Kidney glomerular epithelial cell (primary cell): ENCODE measurements at places on chromosomes 5 and 9.

- no peak for DNase-seq
Observed at GRCh38 chr5:53480416-53481158, at the start of gene FST. TSS of gene FST (plus strand) at chr5:53480629. CDS start at chr5:53480792, 163 bp downstream.

- DNase-seq: peak; percentile 84
Observed at GRCh38 chr5:142280066-142281007, 44.5 kb downstream of the SPRY4 start.

DNA sequence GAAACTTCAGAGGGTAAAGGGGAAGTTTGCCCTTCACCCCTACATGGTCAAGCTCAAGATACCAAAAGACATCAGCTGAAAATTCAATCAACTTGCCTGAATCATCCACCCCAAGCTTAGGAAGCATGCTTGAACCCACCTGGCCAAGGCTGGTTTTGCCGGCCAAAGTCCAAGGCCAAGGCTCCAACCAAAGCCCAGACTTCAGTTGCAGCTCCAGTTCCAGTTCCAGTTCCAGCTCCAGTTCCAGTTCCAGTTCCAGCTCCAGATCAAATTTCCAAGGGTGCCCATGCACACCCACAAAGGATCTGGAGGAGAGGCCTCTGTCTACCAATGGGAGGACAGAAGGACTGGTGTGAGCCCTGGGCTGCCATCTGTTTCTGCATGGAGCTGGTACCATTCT lies 4.6 kb upstream of the SERINC5 start:
- DNase-seq: no peak

GRCh38 chr5:147893820-147894219 lies 12.5 kb downstream of the C5orf46 start:
- no peak for DNase-seq

GRCh38 chr5:103458497-103459040 lies 104.0 kb downstream of the NUDT12 start:
- DNase-seq: no peak

GRCh38 chr5:176406436-176407052 lies 9.8 kb downstream of the CLTB start:
- DNase-seq: no peak

DNA sequence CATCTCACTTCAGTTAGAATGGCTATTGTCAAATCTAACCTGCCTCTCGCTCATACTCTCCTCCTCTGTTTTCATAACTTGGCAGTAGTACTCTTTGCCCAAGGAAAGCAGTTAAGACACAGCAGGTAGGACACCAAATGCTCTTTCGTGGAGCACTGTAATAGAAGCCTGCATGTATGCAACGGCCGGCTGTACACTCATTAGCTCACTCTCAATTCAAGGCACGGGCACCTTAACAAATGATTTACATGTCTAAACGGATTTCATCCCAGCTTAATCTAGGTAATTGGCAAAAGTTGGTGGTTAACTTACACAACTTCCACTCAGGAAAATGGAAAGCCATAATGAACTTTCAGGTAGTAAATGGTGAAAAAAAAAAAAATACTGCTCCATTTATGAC lies 14.9 kb downstream of the DEPDC1B start:
- no peak for DNase-seq

DNA sequence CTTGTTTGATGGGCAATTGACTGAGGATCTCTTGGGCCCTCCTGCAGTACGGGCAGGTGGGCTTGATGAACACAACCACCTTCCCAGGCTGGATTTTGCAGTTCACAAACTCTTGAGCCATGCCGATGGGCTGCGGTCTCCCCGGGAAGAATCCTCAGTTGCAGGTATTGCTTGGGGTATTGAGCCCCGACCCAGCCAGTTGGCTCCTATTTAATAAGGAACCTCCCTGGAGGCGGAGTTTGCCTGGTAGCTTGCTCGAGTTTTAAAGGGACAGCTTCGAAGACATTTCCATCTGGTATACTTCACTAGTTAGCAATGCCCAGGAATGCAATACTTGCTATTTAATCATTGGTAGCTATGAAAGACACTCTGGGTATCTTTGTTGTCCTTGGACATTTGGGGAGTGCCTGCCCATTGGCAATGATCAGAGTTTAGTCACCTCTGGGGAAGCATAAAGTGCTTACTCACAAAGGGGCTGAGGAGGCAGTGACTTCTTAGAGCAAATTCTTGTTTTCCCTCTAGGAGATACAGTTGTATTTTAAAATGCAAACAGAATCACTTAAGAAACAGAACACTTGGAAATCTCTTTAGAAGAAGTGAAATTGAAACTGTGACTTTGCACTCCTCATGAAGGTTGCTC lies at the start of gene GLRX:
TSS of gene GLRX (minus strand) at position 185 of the 640 bp plus-strand sequence. CDS start at position 121, 64 bp downstream.
- peak; percentile 91 for DNase-seq

GRCh38 chr5:125181955-125182354 lies 435.5 kb upstream of the ZNF608 start:
- peak; percentile 16 for DNase-seq

- no peak for DNase-seq
Observed at GRCh38 chr5:25091921-25092320, 447.1 kb upstream of the CDH10 start.

DNA sequence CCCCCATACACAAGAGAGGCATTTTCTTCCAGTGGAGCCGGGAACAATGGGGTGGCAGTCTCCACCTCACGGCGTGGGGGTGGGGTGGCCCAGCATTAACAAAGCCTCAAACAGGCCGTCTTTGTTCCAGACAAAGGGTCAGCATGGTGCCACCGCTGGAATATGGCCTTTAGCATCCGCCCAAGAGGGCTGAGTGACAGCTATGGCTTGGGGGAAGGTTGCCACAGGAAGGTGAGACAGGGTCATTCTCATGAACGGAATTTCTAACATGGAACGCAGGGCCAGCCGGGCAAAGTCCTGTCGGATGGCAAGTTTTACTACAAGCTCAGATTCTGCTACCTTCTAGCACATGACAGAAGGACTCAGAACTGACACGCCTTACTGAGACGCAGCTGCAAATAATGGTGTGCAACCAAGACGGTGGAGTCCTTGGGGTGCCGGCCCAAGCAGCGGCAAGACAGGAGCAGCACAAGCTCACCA lies 64.0 kb downstream of the OTULIN start:
- DNase-seq: no peak

DNA sequence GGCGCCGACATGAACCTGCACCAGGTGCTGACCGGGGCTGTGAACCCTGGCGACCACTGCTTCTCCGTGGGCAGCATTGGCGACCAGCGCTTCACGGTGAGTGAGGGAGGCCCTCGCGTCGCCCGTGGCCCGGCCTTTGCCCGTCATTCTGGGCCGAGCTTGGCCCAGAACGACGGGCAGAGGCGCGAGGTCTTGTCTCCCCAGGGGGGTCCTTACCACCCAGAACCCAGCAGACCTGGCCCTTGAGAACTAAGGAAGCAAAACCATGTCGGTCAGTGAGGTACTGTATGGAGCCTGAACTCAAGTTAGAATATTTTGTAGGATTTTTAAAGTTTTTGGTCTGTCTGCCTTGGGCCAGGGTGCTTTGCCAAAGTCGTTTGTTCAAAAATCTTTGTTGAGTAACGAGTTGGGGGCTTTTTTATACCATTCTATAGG lies 691 bp downstream of the DMXL1 start:
- DNase-seq: no peak

- DNase-seq: no peak
Observed at GRCh38 chr9:95715868-95716435, 159.5 kb upstream of the ERCC6L2 start.

- DNase-seq: no peak
Observed at GRCh38 chr9:106478312-106478711, 384.7 kb upstream of the ZNF462 start.

DNA sequence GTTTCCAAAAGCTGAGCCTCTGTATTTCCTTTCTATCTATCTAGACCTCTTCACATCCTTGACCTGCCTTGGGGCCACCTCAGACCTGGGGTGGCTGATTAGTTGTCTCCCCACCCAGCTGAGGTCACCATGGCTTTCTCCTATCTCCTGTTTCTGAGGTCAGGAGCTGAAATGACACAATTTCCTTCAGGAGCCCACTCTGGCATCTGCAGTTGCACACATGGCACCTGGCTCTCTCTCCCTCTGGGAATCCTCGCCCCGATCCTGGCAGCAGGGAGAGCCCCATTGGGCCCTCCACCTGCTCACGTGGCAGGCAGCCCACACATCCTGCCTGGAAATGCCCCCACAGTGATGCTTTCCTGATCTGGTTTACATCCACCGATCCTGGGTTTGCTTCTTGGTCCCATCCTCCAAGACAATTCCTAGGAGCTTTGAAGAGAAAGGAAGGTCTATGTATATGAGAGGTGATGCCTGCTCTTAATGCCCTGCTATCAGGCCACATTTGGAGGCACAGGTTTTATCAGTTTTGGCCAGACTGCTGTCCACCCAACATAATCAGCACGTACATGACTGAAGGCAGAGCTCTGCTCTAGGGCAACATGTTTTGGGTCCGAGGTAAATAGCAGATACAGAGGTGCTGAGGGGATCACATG lies 53.7 kb downstream of the MARCHF3 start:
- DNase-seq: no peak

GRCh38 chr9:69943148-69943806 lies 100.4 kb upstream of the MAMDC2 start:
- DNase-seq: no peak

DNA sequence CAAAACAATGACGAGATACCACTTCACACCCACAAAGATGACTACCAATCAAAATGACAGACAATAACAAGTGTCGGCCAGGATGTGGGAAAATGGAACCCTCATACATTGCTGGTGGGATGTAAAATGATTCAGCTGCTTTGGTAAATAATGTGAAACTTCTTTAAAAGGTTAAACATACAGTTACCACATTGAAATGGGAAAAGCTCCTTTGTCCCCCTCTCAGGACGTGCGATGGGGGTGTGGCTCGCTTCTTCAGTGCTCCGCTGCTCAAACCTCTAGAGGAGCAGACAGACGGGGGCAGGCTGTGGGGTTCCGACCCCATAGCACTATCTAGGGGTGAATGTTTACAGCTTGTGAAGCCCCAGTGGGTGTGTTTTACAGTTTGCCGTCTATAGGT lies 8.0 kb upstream of the PLPP6 start:
- DNase-seq: no peak

DNA sequence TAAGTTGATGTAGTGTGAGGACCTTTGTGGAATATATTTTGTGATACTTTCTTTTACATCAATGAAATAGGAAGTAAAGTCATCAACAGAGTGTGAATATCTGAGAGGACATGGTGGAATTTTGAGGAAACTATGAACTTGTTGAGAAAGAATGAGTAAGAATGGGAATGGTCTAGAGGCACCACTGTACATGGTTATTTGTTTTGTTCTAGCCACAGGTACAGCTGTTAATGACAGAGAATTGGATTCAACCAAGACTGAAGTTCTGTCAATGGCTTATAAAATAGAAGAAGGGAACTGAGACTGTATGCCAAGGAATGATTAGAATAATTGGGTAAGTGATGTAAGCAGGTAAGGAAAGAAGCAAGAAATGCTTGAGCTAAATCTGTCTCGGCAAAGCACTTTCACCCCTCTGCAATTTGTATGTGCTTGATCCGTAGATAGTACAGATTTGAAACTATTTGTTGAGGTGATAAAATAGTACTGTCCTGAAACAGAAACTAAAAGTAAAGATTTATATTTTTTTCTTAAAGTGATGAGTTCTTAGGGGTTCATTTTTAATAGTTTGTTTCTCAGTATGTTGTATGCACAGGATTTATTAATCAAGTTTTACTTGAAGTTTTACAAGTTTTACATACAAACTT lies 468.8 kb upstream of the SMC2 start:
- no peak for DNase-seq

DNA sequence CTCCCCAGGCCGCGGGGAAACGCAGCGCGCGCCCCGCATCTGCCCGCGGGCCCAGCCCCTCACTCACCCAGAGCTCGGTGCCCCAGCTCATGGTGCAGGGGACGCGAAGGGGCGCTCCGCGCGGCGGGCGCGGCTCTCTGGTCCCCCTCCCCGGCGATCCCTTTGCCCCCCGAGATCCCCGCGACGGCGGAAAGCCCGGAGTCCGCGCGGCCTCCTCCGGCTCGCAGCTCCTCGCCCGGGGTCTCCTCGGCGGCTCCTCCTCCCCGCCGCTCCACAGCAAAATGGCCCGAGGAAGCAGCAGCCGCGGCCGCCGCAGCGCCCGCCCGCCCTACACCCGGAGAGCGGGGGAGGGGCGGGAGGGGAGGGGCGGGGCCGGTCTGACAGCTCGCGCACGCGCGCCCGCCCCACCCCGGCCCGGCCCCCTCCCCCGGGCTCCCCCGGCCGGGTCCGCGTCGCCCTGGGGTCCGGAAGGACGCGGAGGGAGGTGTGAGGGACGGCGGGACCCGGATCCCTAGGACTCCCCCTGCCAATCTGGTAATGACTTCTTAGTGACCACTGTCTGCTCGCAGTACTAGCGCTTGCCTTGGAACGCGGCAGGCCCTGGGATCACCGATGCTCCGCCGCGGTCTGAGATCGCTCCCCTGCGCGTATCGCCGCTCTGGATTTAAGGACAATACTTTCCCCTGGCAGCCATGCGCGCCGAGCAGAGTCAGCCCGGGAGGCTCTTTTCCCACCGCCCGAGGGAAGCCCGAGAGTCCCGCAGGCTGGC lies at the start of gene FNBP1:
TSS of gene FNBP1 (minus strand) at position 305 of the 769 bp plus-strand sequence. CDS start at position 91, 214 bp downstream.
- DNase-seq: peak; percentile 87

DNA sequence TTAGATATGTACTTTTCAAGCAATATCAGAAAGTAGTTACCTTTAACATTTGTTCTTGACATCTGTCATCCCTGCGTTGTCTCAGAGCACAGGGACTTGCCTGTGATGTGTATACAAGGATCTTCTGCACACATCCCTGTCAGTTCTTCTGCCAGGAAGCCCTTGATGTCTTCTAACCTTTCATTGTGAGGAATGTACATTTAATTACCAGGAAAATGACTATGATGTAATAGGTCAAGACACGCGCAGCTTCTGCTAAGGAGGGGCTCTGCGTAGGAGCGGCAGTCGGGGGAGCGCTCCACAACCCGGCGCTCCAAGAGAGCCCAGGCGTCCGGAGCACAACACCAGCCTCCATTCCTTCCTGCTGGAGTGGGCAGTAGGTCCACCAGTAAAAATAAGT lies 119.7 kb downstream of the IRX2 start:
- DNase-seq: no peak

DNA sequence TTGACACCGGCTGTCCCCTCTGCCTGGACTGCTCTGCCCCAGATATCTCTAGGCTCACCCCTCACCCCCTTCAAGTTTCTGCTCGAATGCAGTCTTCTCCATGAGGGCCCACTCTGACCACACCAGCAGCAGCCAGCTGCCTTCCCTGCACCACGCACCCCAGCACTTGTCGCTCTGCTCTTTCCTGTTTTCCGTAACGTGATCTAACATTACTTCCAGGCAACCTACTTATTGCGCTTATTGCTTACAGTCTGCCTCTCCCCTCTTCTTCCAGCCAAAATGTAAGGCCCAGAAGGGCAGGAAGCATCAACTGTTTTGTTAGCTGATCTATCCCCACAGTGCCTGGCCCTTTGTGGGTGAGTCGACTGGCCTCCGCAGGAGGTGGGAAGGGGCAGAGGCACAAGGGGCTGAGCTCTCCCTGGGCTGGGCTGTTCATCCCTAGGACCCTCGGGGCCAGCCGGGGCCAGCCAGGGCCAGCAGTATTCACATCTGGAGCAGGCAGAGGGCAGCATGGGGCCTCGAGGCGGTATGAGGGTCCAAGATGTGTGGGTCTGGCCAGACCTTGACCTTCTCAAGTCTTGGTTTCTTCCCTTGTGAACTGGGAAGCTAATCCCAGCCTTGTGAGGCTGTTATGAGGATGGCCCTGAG lies 11.6 kb upstream of the DBN1 start:
- no peak for DNase-seq
